ENCODE measurements at places on chromosomes 5 and 9.

DNA sequence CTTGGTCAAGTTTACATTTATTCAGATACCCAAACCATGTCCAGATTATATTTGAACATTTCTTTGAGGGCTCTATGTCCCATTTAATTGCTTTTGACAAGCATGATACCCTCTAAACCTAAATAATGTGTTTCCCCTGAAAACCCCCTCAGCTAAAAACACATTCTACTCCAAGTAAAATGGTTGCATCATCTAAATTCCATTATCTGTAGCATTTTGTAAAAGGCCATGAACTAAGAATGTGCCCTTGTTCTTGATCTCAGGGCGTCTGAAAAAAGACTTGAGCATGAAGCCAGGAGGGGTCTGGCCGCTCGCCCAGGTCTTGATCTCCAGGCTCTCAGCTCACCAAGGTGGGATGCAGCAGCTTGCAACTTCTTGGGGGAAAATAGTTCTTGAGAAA is 53.5 kb upstream of the ERCC6L2 start:
- DNase-seq: no peak

DNA sequence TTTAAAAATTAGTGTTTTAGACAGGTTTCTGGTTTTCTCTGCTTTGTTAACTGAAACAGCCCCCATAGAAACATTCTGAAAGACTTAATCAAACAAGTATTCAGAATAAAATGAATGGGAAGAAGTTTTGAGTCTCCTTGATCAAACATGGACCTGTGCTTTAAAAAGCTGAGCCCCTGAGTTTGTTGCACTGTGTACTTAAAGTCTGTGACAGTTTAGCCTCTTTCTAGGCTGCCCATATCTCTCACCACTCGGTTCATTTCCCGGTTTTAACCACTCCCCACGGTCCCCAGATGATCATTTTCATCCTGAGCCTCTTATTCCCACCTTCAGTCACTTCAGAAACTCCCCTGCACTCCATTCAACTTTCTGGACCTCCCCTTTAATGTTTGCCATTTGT is 215.9 kb upstream of the DMRT1 start:
- DNase-seq: no peak

- DNase-seq: no peak
Measured at GRCh38 chr5:108141676-108142075, 240.2 kb downstream of the FBXL17 start.

DNA sequence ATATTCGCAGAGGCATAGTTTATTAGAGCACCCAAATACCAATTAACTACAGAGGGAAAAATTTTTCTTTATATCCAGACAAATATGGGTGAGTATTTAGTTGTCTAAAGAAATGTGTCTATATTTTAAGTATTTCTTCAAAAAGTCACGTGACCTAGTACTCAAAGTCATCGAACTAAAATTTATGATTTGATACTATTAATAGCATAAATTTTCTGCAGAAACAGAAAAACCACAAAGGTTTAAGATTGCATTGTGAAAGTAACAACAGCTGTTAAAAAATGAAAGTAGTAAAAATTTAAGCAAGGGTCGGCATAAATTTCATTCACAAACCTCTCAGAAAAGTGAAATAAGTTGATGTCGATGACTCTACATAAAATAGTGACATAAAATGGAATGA is 323.9 kb upstream of the RORB start:
- no peak for DNase-seq

- no peak for DNase-seq
Measured at GRCh38 chr9:36325081-36325828, 67.0 kb upstream of the GNE start.

DNA sequence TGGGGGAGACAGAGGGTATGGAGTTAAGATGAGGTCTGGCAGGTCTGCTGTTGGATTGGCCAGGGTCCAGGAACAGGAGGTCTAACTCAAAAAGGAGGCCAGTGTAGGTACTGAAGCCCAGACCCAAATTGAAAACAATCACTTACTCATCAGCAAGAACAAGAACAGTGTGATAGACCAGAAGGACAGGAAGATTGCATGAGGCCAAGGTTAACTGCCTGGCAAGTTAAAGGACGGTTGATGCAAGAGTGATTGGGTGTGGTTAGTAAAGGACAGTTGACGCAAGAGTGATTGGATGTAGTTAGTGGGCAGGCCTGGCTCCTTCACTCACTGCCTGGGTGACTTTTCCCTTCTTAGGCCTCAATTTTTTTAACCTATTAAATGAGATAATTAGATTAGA is 132.6 kb downstream of the PDZD2 start:
- no peak for DNase-seq

- no peak for DNase-seq
Measured at GRCh38 chr9:124423591-124423990, 8.3 kb upstream of the PSMB7 start.

DNA sequence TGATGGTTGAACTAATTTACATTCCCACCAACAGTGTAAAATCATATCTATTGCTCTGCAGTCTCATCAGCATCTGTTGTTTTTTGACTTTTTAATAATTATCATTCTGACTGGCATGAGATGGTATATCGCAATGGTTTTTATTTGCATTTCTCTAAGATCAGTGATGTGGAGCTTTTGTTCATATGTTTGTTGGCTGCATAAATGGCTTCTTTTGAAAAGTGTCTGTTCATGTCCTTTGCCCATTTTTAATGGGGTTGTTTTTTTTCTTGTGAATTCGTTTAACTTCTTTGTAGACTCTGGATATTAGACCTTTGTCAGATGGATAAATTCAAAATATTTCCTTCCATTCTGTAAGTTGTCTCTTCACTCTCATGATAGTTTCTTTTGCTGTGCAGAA is 115.2 kb upstream of the CDH12 start:
- DNase-seq: no peak

DNA sequence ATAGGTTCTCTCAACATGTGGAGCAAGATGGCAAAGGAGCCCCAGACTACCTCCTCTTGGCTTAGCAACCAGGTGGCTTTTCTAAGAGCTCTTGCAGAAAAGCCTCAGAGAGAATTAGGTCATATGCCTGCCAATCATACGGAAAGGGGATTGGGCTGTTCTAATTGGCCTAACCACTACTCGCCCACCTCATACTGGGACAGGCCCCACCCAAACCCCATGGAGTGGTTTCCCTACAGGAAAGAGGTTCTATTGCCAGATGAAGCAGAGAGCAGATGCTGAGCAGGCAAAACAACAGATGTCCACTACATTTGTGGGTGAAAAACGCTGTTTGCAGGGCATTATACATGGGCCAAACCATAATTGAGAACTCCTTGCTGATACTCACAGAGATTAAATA is 29.0 kb downstream of the ABLIM3 start:
- no peak for DNase-seq
